Activated T-cell treated with anti-CD3 and anti-CD28 coated beads for 4 hours (primary cell): ENCODE measurements at places on chromosomes 3 and 15.

DNA sequence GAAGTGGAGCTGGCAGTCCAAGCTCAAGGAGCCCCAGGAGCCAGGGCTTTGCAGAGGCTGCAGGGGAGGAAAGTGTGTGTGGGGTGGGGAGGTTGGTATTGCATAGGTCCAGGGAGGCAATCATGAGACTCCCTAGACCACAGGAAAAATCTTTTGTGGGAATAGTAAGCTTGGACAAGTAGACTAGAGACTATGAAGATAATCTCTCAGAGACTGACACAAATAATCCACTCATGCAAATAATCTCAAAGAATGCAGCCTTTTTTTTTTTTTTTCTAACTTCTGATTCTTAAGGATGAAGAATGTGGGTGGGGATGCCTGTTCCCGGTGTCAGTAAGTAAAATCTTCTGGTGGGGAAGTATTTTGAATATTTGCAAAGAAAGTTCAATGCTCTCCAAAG is 113.7 kb downstream of the GREM1 start:
- DNase-seq, result no peak

DNA sequence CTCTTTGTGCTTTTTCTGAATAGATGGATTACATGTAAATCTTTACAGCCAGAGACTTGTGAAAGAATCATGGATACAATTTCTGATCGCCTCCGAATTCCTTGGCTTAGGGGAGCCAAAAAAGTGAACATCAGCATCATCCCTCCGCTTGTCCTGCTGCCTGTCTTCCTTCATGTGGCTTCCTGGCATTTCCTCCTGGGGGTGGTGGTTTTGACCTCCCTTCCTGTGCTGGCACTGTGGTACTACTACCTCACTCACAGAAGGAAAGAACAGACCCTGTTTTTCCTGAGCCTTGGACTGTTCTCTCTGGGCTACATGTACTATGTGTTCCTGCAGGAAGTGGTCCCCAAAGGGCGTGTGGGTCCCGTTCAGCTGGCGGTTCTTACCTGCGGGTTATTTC is 5.9 kb downstream of the ZDHHC23 start:
- no peak for DNase-seq

GRCh38 chr15:31023841-31024240 is 32.4 kb upstream of the MTMR10 start:
- no peak for DNase-seq

GRCh38 chr3:38260474-38260873 is 5.1 kb upstream of the SLC22A13 start:
- no peak for DNase-seq

- no peak for DNase-seq
These were observed 900 bp upstream of the HYAL3 start for GRCh38 chr3:50299929-50300680.

DNA sequence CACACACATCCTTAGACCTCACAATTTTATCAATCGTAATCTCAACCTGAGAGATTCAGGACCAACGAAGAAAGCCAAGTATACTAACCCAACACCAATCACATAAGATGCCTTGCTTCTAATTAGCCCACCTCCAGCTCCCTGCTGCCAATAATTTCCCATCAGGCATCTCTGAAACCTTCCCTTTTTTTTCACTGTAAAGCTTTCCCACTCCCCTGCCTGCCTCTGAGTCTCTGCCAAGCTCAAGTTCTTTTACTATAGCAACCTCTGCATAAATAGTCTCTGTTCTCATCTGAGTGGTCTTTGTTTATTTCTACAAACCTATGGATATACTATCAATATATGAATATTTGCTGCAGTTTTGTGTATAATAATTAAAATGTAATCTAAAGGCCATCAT is 86.5 kb downstream of the PIK3CB start:
- DNase-seq, result no peak

GRCh38 chr3:27571345-27571744 is 87.2 kb upstream of the SLC4A7 start:
- no peak for DNase-seq

- peak; percentile 20 for DNase-seq
These were observed 29.8 kb downstream of the IRAK2 start for GRCh38 chr3:10194328-10195071.

GRCh38 chr3:182794455-182795388 is 1.4 kb downstream of the ATP11B start:
- DNase-seq, result no peak

GRCh38 chr15:50302581-50302980 is 37.1 kb upstream of the HDC start:
- DNase-seq, result no peak

GRCh38 chr15:70242951-70243685 is 145.4 kb upstream of the TLE3 start:
- no peak for DNase-seq

GRCh38 chr3:64631951-64632350 is 55.8 kb downstream of the ADAMTS9 start:
- DNase-seq, result no peak
